ENCODE measurements at places on chromosomes 4 and X.

GRCh38 chrX:135973025-135973547 lies 702 bp downstream of the MMGT1 start:
- no peak for DNase-seq

DNA sequence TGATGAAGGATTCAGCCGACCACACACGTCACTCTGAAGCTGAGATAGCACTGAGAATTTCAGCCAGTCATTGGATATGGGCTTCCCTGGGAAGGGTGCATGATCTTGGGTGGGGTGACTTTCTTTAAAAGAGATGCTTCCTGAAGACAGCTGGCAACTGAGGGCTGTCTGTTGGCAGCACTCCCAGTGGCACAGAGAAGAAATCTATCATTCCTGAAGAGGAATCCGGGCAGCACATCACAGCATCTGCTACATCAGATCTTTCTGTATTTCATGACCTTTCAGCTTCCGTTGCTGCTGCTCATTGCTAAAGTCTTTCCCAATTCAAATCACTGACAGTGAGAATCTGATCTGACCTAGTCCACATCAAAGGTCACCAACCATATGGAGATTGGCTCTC lies 193.8 kb upstream of the RBPJ start:
- DNase-seq: no peak

GRCh38 chrX:118346258-118347094 lies 570 bp downstream of the WDR44 start:
- peak; percentile 89 for DNase-seq

- no peak for DNase-seq
These were observed 21.4 kb downstream of the MAOB start for GRCh38 chrX:43860646-43861370.

- peak; percentile 65 for DNase-seq
These were observed 39.7 kb upstream of the SHOX start for GRCh38 chrX:590693-591404.

DNA sequence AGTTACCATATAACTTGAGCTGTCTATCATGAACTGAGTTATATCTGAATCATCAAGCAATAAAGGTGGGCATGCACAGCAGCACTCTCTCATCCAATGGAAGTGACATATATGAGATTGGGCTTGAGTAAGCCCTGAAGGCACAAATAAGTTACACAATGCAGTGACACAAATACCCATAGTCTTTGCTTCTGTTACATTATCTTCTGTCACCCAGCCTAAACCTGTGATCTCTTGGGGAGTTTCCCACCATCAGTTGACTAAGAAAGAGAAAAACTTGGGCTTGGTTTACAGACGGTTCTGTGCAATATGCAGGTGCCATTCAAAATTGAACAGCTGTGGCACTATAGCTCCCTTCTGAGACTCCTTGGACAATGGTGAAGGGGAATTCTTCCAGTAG lies 138.8 kb upstream of the IL15 start:
- no peak for DNase-seq

- DNase-seq: no peak
These were observed 4.6 kb upstream of the TLR2 start for GRCh38 chr4:153679486-153679885.

- no peak for DNase-seq
These were observed 13.4 kb upstream of the MEPE start for GRCh38 chr4:87819281-87819919.

- no peak for DNase-seq
These were observed 318.1 kb upstream of the CASK start for GRCh38 chrX:42241421-42241820.

- DNase-seq: no peak
These were observed 82.9 kb upstream of the BANK1 start for GRCh38 chr4:101707596-101707995.

DNA sequence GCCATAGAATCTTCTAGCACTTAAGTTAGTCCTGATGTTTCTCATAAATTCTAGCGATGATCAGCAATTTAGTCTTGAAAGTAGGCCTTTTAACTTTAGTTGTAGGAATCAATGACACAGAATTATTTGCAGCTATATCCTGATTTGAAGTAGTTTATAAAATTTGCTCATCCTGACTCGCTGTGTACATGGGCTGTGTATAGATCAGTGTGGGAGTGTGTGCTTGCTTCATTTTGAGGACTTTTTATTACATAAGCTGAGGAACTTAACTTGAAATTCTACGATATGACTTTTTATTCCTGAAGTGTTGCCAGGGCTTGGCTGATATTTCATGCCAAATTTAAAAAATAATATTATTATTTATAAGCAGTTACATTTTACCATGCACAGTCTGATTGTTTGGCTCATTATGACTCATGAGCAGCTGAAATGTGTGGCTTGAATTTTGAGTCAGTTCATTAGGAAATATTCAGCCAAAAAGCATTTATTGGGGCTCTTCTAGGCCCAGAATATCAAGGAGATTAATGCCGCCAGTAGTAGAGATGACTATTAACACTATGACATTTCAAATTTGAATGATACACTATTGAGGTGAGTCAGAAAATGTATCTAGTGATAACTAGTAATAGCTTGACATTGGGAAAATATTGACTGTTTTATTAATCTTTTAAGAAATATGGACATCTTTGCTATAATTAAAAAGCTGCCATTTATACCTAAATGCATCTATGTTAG lies 128.9 kb upstream of the LIMCH1 start:
- no peak for DNase-seq

DNA sequence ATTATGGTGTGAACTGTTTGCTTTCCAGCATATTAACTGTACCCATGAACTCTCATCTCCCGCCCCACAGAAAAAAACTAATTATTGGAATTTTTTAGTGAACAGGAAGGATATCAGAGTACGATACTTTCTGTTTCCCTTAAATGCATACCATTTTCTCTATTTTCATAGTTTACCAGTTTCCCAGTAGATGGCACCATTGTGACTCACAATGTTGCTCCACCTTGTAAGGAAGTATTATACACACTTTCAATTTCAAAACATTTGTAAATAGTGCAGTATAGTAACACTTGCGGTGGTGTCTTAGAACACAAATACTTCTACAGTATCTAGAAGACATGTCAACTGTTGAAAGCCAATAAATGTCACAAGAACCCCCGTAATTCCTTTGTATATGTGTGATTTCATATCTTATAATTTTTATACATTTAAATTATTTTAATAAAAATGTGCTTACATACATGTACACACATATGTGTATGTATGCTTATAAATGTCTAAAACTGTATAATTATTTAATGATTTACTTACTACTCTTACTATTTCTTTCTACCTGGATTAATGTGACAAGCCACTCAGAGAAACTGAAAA lies 167.3 kb downstream of the SLIT2 start:
- DNase-seq: no peak

GRCh38 chr4:45350438-45350837 lies 624.1 kb upstream of the GNPDA2 start:
- no peak for DNase-seq

DNA sequence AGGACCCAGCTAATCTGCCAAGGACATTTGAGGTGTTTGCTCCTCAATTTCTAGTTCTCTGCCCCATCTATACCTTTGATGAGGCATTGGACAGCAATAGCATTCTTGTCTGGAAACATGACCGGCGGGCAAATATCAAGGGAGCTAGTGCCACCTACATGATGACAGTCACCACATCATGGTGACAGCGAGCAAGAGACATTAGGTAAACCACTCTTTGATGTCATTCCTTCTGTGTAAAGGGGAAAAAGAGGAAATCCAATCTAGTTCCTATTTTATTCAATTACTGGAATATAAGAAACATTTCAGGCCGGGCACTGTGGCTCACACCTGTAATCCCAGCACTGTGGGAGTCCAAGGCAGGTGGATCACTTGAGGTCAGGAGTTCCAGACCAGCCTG lies 20.7 kb upstream of the IL13RA1 start:
- no peak for DNase-seq

DNA sequence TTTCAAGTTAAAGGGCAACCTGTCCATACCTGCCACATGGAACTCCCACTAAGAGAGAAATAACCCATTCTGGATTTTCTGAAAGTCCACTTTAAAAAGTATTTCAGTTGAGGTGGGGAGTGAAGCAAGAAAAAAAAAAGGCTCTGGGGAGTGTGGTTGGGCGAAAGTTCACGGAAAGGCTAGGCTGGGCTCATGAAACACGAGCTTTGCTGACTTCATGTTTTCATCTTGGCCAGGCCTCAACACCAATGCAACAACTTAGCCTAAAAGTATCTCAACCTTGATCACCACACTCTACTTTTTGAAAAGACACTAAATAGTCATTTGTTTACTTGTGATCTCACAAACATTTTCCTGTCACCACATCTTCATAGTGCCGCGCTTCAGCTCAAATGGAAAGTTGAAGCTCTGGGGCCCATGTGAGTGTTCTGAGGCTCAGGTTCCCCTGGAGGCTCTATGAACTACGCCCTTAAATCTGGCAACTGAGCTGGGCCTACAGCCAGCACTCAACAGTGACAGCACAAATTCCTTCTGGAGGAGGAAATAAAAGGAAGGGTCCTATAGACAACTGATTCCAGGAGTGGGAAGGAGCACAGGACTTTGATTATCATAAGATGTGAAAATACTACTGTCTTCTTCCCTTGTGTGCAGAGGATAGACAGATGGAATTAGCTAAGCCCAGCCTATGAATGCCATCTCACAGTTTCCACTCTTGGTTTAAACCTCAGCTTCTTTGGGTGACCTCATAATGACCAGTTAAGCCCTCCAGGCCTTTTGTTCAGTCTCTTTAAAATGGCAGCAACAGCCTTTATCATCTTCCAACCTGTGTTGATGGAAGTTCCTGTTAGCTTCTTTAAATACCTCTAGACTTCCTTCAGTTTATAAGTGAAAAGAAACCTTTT lies 5.1 kb downstream of the CD40LG start:
- DNase-seq: no peak

DNA sequence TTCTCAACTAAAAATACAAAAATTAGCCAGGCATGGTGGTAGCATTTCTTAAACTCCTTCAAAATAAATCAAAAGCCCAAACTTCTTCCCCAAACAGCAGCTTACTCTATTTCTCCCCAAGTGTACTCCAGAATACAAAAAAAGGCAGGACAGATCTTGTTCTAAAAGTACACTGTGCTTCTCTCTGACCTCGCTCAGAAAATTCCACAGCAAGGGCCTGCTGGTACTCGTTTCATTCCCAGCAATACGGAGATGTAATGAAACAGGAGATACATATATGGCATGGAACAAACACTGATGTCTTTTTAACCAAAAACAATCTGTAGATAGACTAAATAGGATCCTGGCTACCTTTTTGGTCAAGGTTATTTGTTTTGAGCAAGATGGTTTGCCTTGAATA lies 25.2 kb downstream of the MAP7D2 start:
- no peak for DNase-seq

DNA sequence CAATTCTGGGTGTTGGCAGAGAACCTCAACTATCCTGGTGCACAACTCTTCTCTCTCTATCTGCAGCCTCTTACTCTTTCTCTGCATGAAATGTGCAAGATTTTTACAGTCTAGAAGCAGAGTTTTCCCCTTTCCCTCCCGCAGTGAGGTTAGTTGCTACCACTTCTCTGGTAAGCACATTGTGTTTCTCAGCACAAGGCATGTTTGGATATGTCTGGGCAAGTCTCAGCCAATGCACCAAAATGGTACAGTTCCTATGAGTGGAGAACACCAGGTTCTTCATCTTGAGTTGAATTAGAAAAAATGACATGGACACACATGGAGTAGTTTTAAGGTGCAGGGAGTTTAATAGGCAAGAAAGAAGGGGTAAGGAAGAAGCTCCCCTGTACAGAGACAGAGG lies 187.0 kb downstream of the CCNG2 start:
- DNase-seq: no peak

- DNase-seq: no peak
These were observed 216.3 kb downstream of the HHIP start for GRCh38 chr4:144862210-144862609.

DNA sequence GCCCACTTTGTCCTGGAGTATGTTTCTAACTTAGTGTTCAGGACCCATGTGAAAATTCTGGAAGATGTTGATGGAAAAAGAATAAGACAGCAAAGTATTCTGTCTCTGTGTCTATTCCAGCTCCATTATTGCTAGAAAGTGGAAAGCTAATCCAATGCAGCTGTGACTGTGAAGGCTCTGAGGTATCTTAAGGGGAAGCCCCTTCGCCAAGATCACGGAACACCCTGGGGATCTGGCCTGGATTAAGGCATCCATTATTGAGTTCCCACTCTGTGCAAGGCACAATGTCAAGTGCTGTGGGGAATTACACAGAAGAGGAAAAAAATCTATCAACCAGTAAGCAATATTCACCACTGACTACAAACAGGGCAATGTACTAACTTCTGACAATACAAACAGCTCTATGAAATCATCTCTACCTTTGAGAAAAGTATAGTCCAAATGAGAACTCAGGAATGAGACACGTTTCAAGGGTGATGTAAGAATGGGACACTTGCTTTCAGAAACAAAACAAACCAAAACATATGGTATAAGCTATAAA lies 222.1 kb downstream of the LDB2 start:
- DNase-seq: no peak

DNA sequence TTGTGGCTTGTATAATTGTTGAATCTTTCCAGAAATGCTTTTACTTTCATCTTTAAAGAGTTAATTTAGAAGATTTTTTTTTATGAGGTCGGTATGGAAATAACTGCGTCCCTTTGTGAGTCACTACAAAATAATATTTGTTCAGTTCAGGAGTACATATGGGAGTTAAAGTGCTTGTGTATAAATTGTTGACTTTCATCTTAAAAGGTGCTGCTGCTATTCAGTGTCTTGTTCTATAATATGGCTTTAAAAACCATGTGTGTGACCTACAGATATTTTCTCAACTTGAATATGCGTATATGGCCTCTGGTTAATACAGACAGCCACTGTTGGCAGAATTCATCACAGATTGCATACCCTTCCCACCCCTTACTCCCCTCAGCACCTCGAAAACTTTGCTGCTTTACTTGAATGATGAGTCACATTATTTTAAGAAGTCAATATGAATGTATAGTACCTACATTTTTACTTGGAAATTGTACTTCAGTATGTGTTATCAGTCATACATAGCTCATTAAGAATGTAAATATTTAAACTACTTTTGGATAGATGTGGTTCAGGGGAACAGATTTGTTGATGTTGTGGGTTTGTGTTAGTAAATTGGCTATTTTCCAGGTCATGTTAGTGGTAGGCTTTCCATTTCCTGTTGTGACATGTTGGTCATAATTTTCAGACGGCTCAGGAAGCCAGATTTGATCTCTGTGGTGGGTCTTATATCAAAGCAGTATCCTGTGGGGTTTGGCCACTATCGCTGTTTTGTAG lies 1.5 kb downstream of the CLCN3 start:
- no peak for DNase-seq

GRCh38 chrX:118682258-118683014 lies 45.0 kb upstream of the IL13RA1 start:
- no peak for DNase-seq

GRCh38 chr4:79611026-79611425 lies 203.0 kb upstream of the GK2 start:
- no peak for DNase-seq

- DNase-seq: peak; percentile 95
These were observed at the start of gene SMAD1 for GRCh38 chr4:145481164-145481941. TSS of gene SMAD1 (plus strand) at chr4:145481853. CDS start at chr4:145514614, 32,761 bp downstream.

DNA sequence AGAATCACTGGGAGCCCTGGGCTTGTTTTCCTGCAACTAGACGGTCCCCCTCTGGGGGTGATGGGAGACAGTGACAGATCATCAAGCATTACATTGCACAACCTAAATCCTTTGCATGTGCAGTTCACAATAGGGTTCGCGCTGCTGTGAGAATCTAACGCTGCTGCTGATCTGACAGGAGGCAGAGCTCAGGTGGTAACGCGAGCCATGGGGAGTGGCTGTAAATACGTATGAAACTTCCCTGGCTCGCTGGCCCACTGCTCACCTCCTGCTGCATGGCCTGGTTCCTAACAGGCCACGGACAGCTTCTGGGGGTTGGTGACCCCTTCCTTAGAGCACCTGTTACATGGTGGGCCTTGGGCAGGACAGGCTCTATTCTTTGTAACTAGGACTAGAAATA lies 10.4 kb downstream of the PAQR3 start:
- no peak for DNase-seq
